ENCODE measurements at places on chromosomes 3 and 15.

GRCh38 chr3:170714562-170715535 lies 129.0 kb upstream of the SLC7A14 start:
- DNase-seq = peak; percentile 59

DNA sequence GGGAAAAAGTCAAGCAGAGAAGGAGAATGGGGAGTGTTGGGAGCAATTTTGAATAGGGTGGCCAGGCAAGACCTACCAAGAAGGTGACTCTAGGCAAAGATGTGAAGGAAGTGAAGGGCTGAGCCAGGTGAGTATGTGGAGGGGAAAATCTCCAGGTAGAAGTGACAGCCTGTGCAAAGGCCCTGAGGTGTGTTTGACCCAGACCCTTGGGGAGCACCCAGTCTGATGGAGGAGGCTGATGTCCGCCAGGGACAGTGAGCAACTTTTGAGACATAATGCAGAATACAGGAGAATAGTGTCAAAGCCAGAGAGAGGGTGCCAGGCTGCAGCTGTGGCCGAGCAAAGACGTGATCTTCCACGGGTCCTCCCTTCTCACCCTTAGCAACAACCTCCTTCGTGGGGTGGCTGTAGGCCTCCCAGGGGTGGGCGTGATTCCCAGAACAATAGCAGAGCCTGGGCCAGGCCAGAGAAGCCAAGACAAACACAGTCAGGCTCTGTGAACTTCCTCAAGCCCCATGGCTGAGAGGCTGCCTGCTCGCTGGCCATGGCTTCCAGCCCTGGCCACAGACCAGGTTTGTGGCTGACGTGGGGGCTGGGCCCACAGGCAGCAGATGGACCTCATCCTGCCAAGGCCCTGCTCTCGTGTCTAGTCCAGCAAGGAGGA lies 58.1 kb downstream of the SLC6A6 start:
- peak; percentile 70 for DNase-seq

DNA sequence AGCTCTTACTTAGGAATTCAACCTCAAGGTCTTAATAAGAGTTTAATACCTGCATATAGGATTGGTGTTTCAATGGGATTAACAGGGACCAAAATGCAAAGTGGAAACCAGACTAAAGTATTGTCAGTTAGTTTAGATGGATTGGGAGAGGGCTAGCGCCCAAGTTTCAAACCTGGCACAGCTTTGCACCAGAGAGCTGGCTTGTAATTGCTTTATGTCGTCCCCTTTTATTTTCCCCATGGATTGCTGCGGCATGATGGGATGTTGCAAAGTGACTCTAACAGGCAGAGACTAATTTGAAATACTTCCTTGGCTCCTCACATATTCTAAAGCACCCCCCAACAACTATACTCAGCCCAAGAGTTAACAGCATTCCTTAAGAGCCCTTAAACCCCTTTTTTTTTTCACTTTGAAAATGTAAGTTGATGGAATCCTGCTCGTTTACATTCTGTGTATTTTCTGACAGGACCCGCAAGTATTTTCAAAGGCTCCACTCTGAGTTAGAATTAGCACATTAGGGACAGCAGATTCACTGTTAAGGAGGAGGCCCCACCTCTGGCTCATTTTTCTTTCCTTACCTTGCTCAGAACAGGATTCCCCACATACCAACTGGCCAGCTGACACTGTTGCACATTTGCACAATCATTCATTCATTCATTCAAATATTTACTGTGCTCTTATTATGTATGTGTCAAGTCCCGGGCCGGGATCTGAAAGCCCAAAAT lies 214.2 kb downstream of the ERC2 start:
- DNase-seq = no peak

DNA sequence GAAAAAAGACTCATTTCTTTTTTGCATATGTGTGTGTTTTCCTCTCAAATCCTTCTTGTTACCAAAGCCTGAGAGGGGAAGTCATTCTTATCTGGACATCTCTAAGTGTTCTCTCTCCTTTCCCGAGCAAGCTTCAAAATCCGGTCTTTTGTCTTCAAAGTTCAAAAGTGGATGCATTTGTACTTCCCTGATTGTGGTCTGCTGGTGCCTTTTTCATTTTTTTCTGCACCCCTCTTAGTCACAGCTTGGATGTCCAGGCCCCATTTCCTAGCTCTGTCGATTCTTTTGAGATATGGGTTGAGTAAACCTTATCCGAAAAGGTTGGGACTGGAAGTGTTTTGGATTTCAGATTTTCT lies 34.8 kb downstream of the EHD4 start:
- DNase-seq = no peak

DNA sequence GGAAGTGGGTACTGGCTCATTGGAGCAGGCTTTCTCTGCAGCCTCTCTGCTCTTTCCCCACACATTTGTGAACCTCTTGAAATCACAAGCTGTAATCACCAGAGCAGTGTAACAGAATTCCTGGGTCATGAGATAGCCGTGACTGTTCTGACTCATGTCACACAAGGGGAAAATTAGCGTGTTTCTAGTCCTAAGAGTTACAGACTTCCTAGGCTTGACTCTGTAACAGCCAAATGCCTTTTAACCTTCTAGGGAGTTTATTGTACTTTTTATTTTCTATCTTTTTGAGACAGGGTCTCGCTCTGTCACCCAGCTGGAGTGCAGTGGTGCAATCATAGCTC lies 54.7 kb upstream of the TRAK1 start:
- peak; percentile 77 for DNase-seq

DNA sequence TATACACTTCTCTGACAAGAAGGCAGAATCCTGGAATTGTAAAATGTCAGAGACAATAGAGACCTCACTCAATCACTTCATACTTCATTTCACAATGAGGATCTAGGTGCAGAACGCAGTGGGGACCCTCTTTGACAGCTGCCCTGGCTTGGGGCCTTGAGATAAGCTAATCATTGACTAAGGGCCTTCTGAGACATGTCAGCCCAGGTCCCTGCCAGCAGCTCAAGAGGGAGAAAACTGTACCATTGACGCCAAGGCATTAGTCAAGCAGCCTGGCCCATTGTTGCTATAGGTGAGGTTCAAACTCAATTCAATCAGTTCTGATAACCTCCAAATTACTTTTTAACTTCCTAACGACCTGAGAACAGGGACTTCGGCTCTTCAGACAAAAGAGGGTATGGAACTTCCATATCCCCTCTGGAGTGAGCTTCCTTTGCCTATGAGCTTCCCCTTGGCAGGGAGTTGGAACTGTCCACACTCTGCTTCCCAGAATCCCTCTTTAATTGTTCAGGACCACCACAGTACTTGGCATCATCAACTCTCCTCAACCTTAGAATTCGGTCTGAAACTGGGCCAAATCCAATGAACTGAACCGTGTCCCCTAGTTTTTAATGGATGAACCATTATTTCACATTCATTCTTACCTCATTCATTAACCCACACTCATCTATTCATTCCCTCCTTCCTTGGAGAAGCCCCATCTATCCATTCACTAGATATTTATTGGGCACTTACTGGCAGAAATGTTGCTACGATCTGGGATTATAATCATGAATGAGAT lies 1.5 kb upstream of the CYP8B1 start:
- no peak for DNase-seq

- no peak for DNase-seq
Observed at GRCh38 chr3:134378384-134378783, 4.1 kb upstream of the AMOTL2 start.

GRCh38 chr3:29335943-29336342 lies 55.1 kb downstream of the RBMS3 start:
- DNase-seq = no peak

DNA sequence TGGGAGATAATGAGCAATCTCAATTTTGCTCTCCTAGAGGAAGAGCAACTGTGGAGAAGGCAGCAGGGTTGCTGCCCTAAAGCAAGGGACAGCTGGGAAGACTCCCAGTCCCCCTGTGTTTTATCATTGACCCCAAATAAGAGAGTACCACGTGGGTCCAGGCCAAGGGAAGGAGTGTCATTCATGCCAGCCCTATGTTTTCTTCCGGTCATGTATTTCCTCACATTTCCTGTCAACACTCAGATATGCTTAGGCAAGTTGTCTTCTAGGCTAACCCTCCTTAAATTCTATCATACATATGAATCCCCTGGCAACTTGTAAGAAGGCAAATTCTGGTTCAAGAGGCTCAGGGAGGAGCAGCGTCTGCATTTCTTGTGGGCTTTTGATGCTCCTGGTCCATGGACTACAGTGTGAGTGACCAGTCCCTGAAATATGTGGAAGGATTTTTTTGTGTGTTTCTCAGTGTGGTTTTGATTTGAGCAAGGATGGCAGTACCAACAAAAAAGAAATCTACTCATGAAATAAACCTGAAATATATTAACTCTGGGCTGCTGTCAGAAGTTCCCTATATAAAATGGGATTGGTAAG lies 31.9 kb upstream of the RPP14 start:
- no peak for DNase-seq

- DNase-seq = no peak
Observed at GRCh38 chr3:147513785-147514184, 104.6 kb downstream of the ZIC1 start.

DNA sequence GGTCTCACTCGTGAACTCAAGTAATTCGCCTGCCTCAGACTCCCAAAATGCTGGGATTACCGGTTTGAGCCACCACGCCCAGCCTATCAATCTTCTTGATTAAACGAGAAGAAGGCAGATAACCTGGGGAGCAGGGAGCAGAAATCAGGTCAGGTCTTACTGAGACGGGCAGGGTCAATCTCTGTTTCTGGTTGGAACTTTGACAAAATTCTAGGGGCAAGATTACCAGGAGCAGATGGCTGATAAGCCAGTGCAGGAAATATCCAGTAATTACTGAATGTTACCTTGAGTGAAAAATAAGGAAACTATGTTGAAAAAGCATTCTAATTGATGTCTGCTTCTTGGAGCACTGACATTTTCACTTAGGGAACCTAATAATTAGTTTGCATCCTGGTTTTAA lies 24.4 kb upstream of the GOLM2 start:
- DNase-seq = no peak

- no peak for DNase-seq
Observed at GRCh38 chr3:101836652-101837598, 12.4 kb upstream of the NFKBIZ start.

- DNase-seq = no peak
Observed at GRCh38 chr15:62323353-62323890, 158.3 kb upstream of the C2CD4B start.

GRCh38 chr15:80929689-80930088 lies 59.9 kb downstream of the MESD start:
- DNase-seq = no peak

DNA sequence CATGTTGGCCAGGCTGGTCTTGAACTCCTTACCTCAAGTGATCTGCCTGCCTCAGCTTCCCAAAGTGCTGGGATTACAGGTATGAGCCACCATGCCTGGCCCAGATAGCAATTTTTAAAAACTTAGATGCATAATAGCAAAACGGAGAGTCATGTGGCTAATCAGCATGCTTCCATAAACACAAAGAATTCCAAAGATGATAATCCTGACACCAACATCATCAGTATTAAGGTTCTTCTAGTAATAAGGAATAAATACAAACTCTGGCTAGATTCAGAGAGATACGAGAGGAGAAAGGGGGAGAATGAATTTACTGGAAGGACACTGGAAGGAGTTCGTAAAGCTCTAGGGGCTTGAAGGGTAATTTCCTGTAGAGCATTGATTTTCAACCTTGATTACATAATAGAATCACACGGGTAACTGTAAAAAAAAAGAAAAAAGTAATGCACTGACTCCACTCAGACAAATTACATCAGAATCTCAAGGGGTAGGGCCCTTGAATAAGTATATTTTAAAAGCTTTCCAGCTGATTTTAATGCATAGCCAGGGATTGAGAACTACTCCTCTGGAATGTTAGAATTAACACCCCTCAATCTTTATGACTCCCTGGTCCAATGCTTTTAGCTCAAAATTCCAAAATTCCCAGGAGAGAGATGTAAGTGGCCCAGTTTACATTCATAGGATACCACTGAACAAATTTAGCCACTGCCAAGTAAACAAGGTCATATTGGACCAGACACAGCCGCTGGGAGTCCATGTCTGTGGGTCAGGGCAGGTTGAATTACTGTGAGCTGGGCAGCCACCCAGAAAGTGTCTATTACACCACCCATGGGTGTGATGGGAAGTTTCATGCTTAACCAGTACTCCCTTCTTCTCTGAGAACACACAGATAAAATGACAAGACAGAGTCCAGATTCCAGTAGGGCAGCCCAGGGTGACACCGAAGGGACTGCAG lies 243.9 kb downstream of the TBL1XR1 start:
- peak; percentile 47 for DNase-seq

DNA sequence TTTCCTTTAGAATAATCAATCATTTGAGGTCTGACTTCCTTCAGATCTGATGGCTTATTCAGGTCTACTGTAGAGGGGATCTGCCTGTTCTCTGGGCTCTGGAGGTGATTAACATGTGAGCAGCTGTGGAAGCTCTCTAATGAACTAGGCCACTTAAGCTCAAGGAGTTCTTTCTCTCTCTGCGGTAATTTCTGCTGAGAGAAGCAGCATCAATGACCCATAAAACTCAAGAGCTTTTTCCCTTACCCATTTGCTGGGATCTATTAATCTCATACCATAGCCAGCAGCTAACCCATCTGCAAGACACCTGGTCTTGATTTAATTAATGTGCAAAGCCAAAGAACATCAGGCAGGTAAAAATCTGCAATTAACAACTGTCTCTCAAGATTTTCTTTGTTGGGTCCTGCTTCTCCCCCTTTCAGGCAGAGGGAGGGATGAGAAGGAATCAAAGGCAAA lies 73.2 kb upstream of the DLG1 start:
- no peak for DNase-seq

GRCh38 chr3:23735062-23735461 lies 70.7 kb upstream of the UBE2E1 start:
- no peak for DNase-seq

- DNase-seq = no peak
Observed at GRCh38 chr3:97359977-97360376, 404.6 kb upstream of the ARL6 start.

DNA sequence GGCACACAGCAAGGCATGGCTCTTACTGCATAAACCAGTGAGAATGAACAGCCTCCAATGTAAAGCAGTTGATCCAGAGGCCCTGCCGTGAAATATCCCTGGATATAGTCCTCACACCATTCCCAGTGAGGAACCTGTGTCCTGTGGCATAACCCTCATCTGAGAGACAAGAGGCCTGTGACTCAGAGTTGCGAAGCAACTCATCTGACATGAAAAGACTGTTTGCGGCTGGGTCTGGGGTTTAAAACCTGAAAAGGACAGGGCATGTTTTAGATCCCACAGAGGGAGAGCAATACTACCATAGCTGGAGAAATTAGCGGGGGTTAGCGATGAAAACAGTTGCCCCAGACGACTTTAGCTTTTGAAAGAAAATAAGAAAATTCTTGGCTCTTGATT lies 165.3 kb upstream of the BHLHE40 start:
- DNase-seq = no peak

GRCh38 chr15:73753250-73754130 lies at the start of gene INSYN1:
INSYN1 (minus strand) TSS chr15:73753351; CDS start chr15:73751130, 2,221 bp downstream.
- no peak for DNase-seq

DNA sequence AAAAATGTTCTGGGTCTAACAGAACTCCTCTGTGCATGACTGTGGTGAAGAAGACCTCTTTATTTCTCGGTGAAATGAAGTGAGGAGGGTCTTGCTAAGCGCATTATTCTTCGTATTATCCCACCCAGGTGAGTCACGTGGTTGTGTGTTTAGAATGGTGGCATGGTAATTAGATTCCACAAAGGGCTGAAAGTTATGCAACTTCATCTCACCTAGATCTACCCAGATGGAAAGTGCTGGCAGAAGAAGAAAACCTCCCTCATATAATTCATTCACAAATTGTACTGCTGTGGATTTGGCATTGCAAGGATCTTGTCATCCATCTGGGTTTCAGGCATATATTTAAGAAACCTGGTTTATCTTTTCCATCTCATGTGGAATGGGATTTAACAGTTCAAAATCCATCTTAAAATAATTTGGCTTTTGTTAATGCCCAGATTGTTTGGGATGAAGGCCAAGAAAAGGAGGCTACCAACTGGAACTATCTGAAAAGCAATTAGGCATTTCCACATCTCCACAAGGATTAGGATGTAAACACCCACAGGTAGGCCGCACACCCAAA lies 175.3 kb downstream of the PLCL2 start:
- DNase-seq = no peak
